Brain pericyte (primary cell): ENCODE measurements at places on chromosomes 6 and 20.

- DNase-seq = no peak
Measured at GRCh38 chr6:141195251-141195832, 937.4 kb upstream of the GJE1 start.

DNA sequence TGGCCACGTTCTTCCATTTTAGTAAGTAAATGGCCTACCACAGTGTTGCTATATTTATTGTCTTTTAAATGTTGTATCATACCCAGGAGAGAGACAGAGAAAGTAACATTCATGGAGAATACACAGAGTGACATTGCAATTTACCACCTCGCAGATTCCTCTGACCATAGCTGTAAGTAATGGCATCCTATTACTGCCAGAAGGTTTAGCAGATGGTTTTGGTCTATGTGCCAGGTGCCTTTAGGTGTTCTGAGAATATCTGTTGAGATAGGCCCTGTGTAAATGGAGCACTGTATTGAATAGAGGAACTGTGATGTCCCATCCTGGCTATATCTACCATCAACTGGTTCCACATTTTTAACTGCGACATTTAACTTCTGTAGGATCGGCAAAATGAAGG is 559.6 kb downstream of the KIF16B start:
- DNase-seq = no peak

- no peak for DNase-seq
Measured at GRCh38 chr6:157172830-157173536, 150.3 kb downstream of the TMEM242 start.

DNA sequence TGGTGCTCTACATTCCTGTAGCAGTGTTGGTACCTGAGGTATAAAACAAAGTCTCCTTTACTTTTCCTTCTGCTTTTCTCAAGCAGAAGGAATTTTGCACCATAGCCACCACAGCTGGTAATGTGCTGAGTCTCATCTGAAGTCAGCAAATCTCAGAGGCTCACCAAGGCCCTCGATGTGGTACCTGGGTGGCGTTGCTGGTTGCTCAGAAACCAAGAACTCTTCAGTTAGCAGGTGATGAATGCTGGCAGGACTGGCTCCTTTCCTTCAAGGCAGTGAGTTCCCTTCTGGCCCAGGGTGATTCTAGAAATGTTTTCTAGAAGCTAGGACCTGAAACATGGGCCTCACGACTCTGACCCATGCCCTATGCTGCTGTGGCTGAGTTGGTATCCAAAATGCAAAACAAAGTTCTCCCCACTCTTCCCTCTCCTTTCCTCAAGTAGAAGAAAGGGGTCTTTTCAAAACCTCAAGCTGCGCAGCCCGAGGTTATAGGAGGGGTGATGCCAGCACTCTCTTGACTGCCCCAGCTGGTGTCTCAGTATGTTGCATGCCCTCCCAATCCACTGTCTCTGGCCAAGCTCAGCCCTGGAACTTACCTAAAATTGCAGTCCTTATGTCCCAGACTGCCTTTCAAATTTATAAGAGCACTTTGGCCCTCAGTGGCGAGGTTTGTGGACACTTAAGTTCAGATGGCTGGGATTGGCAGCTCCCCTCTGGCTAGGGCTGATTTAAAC is 592.3 kb downstream of the FRK start:
- no peak for DNase-seq

GRCh38 chr6:111844376-111844775 is 28.9 kb downstream of the FYN start:
- no peak for DNase-seq

- DNase-seq = no peak
Measured at GRCh38 chr6:36320475-36320874, 16.2 kb downstream of the BNIP5 start.

DNA sequence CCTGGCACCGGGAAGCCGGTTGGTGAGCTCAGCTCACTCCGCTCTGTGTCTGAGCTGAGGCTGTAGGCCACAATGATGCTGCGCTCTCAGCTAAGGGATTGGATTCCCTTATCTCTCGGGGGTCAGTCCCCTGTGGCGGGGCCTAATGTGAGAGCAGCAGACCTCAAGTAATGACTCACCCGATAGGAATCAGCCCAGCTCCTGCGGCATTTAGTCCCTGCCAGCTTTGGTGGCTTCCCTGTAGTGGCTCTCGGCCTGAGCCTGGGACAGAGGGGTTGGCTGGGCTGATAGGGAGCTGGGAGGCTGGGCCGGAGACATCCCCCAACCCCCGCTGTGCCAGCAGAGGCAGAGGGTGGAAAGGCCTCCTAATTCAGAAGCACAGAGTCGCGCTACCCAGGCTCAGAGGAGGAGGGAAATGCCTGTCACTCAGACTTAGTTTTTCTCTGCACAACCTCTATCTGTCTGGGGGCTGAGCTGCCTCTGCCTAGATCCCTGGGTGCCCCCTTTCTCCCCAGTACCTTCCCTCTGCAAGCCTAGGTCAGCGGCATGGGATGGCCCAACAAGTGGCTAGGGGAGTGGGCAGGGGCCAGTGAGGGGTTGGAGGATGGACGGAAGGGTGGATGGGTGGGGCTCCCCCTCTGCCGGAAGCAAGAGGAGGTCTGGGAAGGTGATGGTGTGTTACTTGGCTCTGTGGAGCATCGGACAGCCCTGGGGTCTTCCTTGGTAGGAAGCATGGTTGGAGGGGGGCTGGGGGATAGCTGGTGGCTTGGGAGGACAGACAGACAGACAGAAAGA is 92.2 kb downstream of the CDH22 start:
- no peak for DNase-seq

- no peak for DNase-seq
Measured at GRCh38 chr6:163748886-163749285, 334.4 kb downstream of the QKI start.

- no peak for DNase-seq
Measured at GRCh38 chr6:14694308-14694707, 551.6 kb upstream of the JARID2 start.

- DNase-seq = no peak
Measured at GRCh38 chr6:130009146-130009545, 9.2 kb upstream of the L3MBTL3 start.

DNA sequence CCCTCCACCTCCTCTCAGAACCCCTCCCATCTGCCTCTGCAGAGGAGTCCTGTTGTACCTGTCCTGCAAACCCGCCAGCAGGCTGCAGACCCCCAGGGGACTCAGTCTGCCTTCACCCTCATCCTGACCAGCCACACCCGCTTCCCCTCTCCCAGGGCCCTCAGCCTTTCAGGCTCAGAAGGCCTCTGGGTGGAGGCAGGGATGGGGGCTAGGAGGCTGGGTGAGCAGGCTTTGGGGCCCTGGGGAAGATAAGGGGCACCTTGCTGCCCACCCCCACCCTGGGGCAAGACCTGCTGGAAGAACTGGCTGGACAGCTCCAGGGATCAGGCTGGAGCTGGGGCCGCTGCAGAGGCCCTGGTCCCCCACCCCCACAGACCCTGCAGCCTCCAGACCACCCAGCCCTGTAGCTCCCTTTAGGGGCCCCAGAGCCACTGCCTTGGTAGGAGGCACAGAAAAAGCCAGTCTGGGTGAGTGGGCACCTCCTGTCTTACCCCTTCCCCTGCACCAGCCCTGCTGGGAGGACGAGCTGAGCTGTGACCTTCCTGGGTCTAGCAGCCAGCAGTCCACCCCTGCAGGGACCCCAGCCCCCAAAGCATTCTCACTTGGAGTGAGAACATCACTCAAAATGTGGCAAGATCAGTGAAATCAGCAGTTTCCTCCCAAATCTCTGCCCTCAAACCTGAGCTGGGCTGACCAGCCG is 5.2 kb downstream of the TEAD3 start:
- no peak for DNase-seq

- no peak for DNase-seq
Measured at GRCh38 chr20:53344891-53345290, 248.7 kb downstream of the ZNF217 start.

DNA sequence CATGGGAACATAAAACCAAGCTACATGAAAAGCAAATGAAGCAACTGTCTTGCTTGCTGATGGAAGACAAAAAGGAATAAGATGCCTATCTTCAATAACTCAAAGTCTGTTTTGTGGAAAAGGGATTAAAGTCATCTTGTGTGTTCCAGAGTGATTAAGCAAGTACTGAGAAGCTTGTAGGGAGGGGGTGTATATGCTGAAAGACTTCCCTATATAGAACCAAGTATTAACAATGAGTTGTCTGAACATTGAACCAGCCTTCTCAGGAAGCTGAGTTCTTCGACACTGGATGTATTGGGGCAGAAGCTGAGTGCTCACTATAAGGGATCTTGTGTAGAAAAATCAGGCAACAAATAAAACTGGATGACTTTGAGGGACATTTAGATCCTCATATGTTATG is 451.8 kb downstream of the CD83 start:
- DNase-seq = no peak

DNA sequence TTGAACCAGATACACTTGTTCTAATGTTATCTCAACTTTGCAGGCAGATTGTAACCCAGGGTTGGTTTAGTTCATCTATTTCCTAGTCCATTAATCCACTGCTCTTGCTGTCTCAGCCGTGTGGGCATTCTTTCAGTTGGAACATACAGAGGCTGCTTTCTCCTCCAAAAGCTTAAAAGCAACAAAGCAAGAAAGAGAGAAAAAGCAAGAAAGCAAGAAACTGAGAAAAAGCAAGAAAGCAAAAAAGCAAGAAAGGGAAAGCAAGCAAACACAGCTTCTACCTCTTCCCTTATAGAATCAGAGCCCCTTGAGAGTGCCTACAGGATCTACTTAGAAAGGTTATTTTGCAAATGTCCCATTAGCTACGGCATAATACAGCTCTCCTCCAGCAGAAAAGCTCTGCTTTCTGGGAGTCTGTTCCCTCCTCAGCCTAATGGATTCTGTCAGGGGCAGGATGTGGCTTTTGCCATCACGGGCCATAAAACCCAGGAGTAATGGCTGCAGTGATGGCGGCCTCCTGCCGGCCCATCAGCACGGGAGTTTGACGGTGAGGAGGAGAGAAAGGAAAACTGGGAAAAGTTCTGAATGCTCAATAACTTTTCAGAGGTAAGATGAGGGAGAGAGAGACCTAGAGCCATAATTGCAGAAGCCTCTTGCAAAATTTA is 156.8 kb upstream of the JARID2 start:
- DNase-seq = no peak

DNA sequence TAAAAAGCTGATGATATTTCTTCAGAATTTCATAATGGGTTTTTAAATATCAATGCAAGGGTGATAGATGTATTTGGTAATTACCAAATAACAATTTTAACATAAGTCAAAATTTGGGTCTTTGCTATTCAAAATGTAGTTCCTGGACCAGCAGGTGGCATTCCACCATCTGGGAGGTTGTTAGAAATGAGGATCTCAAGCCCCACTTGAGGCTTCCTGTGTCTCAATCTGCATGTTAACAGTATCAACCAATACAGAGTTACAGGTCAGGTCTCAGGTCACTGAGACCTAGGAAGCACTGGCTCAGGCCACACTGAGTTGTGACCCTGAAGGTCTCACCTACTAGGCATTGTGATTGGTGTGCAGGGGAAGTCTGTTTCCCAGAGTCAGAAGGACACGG is 57.2 kb upstream of the MTRF1L start:
- DNase-seq = no peak

GRCh38 chr6:17865798-17866725 is 121.4 kb downstream of the KIF13A start:
- no peak for DNase-seq

GRCh38 chr6:110776413-110776812 is 38.9 kb downstream of the CDK19 start:
- no peak for DNase-seq

GRCh38 chr6:52887910-52888524 is 21.5 kb downstream of the GSTA3 start:
- no peak for DNase-seq

- DNase-seq = no peak
Measured at GRCh38 chr6:144741659-144742058, 456.5 kb downstream of the UTRN start.

GRCh38 chr6:135537741-135538301 is 40.3 kb upstream of the AHI1 start:
- DNase-seq = peak; percentile 20

DNA sequence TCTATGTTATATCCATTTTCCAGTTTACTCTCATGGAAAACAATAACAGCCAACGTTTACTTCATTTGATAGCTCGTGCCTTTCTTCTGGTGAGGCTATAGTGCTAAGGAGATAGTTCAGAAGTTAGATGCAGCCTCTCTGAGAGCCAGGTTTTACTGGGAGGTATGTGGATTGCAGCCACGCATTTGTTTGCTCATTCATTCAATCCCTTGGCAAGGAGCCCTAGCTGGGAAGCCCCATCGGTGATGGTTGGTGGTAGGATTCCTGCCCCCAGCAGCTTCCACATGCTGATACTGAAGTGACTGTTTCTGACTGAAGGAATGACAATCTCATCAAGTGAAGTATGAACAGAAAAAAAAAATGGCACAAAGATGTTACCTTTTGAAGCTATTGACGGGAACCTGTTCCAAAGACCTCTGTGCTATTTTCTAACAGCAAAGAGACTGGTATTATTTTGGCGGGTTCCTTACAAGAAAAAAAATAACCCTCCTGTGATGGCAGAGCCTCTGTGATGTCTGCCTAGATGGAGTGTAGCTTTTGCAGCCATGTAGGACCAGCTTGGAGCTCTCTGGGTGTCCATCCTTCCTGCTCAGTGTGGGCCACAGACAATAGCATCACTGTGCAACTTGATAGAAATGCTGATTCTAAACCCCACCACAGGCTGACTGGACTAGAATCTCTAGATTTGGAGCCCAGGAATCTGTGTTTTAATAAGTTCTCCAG is 30.6 kb downstream of the SNAP25 start:
- DNase-seq = no peak

DNA sequence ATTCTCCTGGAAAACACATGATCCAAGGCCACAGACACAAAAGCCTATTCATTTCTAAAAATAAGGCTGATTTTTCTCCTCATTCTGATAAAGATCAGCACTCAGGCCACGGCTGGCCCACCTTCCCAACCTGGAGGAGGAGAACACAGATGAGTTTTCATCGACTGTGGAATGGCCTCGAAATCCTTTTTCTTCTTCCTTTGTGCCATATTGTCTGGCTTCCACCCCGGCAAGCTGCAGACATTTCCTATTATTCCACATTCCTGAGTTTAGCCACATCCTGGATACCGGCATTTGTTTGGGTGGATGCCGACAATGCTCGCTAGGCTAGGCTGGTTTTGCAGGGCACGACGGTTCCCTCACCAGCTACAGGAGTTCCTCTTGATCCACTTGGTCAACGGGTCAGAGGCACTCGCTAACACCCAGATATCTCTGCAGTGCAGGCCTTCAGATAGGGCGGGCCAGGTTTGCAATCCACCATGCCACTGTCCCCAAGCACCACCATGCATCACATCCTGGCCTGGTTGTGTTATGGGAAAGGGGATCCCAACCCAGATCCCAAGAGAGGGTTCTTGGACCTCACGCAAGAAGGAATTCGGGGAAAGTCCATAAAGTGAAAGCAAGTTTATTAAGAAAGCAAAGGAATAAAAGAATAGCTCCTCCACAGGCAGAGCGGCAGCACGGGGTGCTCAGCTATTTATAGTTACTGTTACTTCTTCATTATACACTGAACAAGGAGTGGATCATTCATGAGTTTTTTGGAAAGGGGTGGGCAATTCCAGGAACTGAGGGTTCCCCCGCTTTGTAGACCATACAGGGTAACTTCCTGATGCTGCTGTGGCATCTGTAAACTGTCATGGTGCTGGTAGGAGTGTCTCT is 4.2 kb upstream of the CTSZ start:
- no peak for DNase-seq

- no peak for DNase-seq
Measured at GRCh38 chr20:15214051-15214450, 876.6 kb upstream of the FLRT3 start.
